ENCODE measurements at places on chromosomes 7 and 10.

GRCh38 chr7:14717816-14718215 is 184.7 kb downstream of the DGKB start:
- DNase-seq: no peak

GRCh38 chr7:48839108-48839507 is 85.2 kb upstream of the CDC14C start:
- DNase-seq: no peak

DNA sequence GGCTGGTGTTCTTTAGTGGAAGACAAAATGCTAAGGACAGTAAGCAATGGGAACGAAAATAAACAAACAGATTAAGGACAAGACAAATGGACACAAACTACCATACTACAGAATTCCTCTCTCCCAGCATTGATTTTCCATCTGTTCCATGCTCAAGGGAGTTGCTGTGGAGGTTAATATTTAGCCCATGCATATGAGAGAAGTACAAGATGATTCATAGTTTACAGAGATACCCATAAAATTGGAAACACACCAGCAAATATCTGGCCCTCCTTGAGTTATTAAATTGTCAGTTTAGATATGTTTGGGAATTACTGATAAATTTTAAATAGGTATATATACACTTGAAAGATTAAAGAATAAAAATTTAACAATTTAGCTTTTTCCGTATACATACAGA is 69.8 kb downstream of the GLI3 start:
- DNase-seq: no peak

DNA sequence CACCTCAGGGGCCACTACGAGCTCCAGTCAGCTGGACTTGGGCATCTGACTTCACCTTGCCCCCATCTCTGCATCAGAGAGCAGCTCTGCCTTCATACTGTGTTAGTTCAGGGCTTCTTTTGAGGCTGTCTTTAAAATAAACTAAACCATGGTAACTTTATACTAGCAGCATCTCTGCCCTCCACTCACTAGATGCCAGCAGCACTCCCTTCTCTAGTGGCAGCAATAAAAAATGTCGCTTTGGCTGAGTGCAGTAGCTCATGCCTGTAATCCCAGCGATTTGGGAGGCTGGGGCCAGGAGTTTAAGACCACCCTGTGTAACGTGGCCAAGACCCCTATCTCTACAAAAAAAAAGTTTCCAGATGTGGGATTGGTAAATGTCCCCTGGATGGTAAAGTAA is 584.4 kb downstream of the INHBA start:
- DNase-seq: no peak

DNA sequence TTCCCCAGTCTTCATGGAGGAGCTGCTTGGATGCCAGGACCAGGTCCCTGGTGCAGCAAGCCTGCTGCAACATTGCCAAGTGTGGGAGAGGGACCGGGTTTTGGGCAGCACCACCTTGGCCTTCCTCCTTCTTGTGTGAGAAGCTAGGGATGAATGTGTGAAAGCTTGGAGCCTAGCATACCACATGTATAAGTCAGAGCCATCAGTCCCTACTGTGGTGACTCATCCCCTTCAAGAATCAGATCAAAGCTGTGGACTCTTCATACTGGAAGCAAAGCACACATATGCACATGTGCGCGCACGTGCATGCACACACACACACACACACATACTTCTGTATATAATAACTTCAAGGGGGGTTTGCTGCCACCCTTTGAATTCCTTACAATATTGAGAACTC is 527.8 kb downstream of the LRMDA start:
- DNase-seq: no peak

DNA sequence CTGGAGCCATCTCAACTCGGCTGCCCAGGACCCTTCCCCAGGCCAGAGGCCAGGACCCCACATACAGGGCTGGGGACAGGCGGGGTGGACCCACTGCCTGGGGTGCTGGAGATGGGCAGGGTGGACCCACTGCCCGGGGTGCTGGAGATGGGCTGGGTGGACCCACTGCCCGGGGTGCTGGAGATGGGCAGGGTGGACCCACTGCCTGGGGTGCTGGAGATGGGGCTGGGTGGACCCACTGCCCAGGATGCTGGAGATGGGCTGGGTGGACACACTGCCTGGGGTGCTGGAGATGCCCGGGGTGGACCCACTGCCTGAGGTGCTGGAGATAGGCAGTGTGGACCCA is 32.4 kb upstream of the FOXL3 start:
- no peak for DNase-seq

DNA sequence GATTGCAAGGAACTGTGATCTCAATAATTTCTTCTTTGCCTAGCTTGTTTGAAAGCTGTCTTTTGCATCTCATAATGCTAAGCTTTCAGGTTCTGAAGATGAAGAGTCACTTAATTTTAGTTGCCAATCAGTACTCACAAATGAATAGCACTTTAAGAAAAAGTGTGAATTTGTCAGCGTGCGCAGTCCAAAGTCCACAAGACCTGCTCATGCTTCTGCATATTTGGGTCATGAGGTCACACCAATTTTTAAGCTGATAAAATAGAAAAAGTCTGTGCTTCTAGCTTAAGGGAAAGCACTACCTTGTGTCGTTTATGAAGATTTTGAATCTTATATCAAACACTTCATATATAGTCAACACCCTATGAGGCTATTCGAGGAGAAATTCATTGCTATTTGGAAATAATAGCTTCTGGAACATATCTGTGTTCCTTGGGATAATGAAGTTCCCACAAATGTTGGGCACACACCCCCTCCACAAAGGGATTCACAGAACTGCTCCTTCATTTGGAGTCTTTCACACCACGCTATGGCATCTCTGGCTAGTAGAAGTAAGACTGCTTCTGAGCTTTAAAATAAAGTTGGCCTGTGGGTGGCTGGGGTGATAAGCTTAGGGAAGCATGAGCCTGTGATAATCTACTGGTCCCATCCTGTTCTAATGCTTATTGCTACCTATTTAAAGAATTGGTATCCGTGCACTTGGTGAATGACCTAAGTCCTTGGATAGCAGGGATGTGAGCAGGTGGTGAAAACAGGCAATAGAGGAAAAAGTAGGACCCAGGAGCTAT is 33.3 kb downstream of the A1CF start:
- no peak for DNase-seq

DNA sequence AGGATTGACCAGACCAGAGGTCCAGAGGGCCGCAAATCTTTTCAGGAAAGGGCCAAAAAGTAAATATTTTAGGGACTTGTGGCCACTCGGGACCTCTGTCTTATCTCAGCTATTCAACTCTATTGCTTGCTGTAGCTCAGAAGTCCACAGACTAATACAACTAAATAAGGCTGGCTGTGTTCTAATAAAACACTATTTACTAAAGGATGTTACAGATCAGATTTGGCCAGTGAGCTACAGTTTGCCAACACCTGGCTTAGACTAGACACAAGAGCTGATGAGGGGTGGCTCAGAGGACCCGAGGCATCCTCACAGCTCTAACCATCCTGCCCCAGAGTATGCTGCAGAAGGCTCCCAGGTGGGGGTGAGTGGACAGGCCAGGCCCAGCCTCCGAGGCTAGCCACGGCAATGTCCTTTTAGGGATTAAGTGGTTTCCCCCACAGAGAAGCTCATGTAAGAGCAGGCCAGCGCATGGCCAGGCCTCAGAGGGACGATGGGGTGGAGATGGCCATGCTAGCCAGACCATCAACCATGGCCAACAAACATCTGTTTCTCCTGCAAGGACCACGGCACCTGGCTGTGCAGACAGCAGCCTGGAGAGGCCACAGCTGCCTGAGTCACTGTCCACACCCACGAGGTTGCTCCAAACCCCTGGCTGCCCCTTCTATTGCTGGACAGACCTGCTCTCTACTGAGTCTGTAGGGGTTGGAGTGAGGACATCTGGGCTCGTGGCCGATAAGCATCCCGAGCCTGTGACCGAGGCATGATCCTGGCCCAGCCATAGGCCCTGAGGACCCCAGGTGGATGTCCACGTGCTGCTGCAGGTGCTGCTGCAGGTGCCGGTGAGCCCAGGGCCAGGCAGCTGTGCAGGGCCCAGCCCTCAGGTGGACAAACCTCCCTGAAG is 76.5 kb downstream of the AFAP1L2 start:
- no peak for DNase-seq

Data from CD4-positive, CD25-positive, alpha-beta regulatory T cell (primary cell).